ENCODE measurements at places on chromosomes 7 and 10. TPM values are rescaled to one million over a fixed set of nuclear protein-coding genes. Genes with fewer than 3 reads are reported as not detected.
A peak's percentile ranks its signal among the peaks of the same experiment; 100 is the strongest.

The PDZD7 gene
- total RNA-seq, result 6.0 TPM

The HOXA10 gene
- total RNA-seq, result 9.9 TPM

GRCh38 chr10:52106899-52107298 is 207.2 kb upstream of the DKK1 start:
- H3K27ac ChIP-seq, result no peak overlapping the region
- no peaks in the 10 kb centered on the region for H3K27me3 ChIP-seq
- no peaks in the 10 kb centered on the region for H3K4me1 ChIP-seq
- H3K36me3 ChIP-seq, result no peaks in the 10 kb centered on the region
- DNase-seq, result no peak

The RARRES2 gene
- total RNA-seq, result 104 TPM

DNA sequence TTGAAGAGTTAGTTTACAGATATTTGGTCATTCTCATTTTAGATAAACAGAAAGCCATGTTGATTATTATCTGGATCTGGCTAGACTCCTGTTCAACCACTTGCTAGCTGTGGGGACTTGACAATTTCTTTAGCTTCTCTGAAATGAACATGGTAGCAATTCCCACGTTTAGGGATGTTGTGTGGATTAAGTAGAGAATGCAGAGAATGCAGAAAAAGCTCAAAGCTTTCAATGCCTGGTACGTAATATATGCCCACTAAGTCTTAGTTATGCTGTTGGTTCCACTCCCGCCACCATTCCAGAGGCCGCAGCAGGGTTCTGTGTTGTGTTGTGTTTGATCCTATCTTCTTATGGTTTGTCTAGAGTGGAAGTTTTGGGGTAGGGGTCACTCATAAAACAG is 39.2 kb upstream of the RPA3 start:
- no peak overlapping the region for H3K4me3 ChIP-seq
- no peaks in the 10 kb centered on the region for H3K27me3 ChIP-seq
- no peak for DNase-seq
- peaks cover under 1% of the 10 kb centered on the region for H3K4me1 ChIP-seq

- H3K27ac ChIP-seq, result no peak overlapping the region
- no peak overlapping the region for H3K4me3 ChIP-seq
- no peaks in the 10 kb centered on the region for H3K27me3 ChIP-seq
- no peak for DNase-seq
- H3K4me1 ChIP-seq, result no peaks in the 10 kb centered on the region
These were observed 268.5 kb downstream of the ADK start for GRCh38 chr10:74419491-74419951.

DNA sequence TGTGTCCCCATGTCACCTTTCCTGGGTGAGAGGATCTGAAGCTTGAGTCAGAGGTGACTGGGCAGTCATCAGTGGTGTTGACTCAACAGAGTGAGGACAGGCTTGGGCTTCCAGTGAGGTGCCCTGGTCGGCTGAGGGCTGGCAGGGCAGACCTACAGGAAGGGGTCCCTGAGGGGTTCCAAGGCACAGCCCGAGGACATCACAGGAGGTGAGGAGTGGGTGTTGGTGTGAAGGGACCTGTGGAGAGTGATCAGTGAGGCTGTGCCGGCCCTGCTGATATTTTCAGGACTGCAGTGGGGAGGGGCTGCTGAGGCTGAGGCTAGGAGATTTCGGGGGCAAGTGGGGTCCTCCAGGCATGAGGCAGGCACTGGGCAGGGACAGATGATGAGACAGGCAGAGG is 545.5 kb downstream of the TCERG1L start:
- DNase-seq, result no peak
- H3K4me1 ChIP-seq, result no peaks in the 10 kb centered on the region
- no peak overlapping the region for H3K4me3 ChIP-seq
- no peaks in the 10 kb centered on the region for H3K27me3 ChIP-seq
- H3K27ac ChIP-seq, result no peak overlapping the region

DNA sequence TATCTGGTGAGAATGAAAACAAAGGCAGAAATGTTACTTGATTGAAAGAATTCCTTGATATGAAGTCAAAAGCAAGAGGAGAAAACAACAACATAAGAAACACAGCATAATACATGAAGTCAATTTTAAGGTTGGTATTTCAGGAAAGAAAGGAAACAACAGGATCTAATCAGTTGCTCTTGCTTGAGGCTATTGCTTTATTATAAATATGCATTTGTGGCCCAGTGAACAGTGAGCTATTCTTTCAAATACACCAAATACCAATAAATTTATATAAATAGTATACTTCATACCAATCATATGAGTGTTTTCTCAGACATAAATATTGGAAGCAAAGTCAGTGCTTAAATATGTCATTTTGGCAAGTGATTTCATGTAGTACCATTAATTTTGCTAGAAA is 806.6 kb downstream of the NXPH1 start:
- H3K36me3 ChIP-seq, result no peaks in the 10 kb centered on the region
- H3K4me1 ChIP-seq, result no peaks in the 10 kb centered on the region
- H3K27ac ChIP-seq, result no peak overlapping the region
- no peaks in the 10 kb centered on the region for H3K27me3 ChIP-seq
- no peak overlapping the region for H3K4me3 ChIP-seq

DNA sequence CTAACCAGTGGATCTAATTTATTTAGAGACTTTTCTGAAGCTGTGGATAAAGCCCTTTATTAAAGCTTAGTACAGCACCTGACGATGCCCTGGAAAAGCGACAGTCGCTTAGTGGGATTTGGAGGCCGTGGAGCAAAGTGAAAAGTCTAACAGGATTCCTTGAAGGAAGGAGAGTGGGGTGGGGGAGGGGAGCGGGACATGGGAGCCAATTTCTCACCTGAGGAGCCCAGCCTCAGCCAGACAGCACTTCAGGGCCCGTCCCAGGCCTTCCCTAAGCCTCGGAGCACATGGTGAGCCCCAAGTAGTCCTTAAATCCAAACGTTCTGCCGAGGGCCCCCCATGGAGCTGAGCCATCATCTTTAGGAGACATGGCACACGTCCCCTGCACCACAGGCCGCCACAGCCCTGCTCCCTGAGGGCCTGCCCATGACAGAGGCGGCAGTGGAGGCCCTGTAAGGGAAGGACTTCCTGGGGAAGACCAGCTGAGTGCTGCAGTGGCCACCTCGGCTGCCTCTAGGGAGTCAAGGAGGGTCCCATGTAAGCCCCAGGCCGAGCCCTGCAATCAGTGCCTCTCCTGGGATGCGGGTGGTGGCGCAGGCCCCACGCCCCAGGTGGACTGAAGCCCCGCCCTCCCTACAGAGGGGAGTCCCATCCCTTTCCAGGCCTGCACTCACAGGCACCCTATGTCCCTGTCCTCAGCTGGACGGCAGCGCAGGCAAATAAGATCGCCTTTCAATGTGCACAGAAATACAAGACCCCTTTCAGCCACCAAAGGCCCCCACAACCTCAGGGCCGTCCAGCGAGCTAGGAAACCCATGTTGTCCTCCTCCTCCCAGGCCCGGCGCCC is 187.0 kb downstream of the MAD1L1 start:
- no peak overlapping the region for H3K27ac ChIP-seq
- H3K36me3 ChIP-seq, result no peaks in the 10 kb centered on the region
- no peak overlapping the region for H3K4me3 ChIP-seq

DNA sequence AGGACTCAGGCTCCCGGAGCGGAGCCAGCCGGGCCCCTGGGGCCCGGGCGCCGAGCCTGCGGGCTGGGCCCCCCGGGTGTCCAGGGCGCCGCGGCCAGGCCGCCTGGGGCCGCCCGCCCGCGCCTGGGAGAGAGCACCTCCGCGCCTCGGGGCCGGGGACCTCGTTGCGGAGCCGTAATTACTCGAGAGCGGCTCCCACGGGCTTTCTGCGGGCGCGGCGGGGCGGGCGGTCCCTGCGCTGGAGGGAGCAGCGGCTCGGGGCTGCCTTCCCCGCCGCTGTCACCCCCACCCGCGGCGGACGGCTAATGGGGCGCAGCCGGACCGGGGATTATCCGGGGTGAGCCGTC is 1.5 kb downstream of the GNB2 start:
- peak overlapping the region; percentile 90 for H3K27ac ChIP-seq
- peak overlapping the region; percentile 96 for H3K4me3 ChIP-seq
- H3K27me3 ChIP-seq, result no peaks in the 10 kb centered on the region

The TMEM60 gene
- 19.7 TPM for total RNA-seq

DNA sequence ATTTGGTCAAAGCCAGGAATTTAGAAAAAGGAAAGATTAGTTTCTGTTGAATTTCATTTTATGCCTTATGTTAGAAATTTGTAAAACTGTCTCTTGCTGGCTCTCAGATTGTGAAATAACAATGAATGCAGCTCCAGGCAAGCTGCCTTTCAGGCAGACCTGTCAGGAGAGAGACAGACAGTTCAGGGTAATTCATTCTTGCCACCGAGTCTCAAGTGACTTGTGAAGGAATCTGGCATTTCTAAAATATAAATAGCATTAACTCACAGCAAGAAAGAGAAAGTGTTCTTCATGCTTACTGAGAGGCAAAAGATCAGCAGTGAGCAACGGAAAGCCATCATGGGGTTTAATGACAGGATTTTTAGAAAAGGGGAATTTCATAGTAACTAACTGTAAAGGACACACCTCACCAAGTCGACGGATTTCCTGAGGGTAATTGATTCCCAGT is 442.3 kb upstream of the AKR1E2 start:
- no peaks in the 10 kb centered on the region for H3K27me3 ChIP-seq
- H3K27ac ChIP-seq, result peak overlapping the region; percentile 2
- no peak for DNase-seq
- no peak overlapping the region for H3K4me3 ChIP-seq

DNA sequence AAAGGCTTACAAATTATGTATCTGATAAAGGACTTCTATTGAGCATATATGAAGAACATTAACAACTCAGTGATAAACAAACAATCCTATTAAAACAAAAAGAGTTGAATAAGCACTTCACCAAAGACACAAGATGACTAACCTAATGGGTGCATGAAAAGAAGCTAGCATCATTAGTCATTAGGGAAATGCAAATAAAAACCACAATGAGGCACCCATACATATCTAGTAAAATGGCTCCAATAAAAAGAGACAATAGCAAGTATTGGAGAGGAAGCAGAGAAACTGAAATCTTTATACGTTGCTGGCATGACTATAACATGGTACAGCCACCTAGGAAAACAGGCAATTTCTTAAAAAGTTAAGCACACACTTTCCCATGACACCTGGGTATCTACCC is 77.6 kb upstream of the ZMIZ1 start:
- H3K36me3 ChIP-seq, result no peaks in the 10 kb centered on the region
- H3K4me3 ChIP-seq, result no peak overlapping the region
- H3K4me1 ChIP-seq, result peaks cover 7% of the 10 kb centered on the region
- DNase-seq, result no peak
- H3K27ac ChIP-seq, result no peak overlapping the region
- no peaks in the 10 kb centered on the region for H3K27me3 ChIP-seq

- H3K4me1 ChIP-seq, result no peaks in the 10 kb centered on the region
- H3K27ac ChIP-seq, result peak overlapping the region; percentile 29
- H3K36me3 ChIP-seq, result no peaks in the 10 kb centered on the region
- peak; percentile 12 for DNase-seq
- no peak overlapping the region for H3K4me3 ChIP-seq
These were observed 17.2 kb upstream of the AGR2 start for GRCh38 chr7:16822029-16822428.

GRCh38 chr10:34538281-34538829 is 276.7 kb downstream of the PARD3 start:
- no peak overlapping the region for H3K4me3 ChIP-seq
- DNase-seq, result no peak
- H3K36me3 ChIP-seq, result no peaks in the 10 kb centered on the region

- DNase-seq, result no peak
- no peak overlapping the region for H3K4me3 ChIP-seq
- no peaks in the 10 kb centered on the region for H3K27me3 ChIP-seq
These were observed 18.6 kb downstream of the AGMO start for GRCh38 chr7:15543256-15543655.

GRCh38 chr7:84102213-84102612 is 92.4 kb downstream of the SEMA3A start:
- H3K27me3 ChIP-seq, result no peaks in the 10 kb centered on the region
- H3K36me3 ChIP-seq, result no peaks in the 10 kb centered on the region
- H3K27ac ChIP-seq, result no peak overlapping the region
- no peak for DNase-seq
- H3K4me3 ChIP-seq, result no peak overlapping the region

GRCh38 chr7:6653071-6654003 is 16.2 kb downstream of the ZNF316 start:
- no peak for DNase-seq
- H3K27ac ChIP-seq, result no peak overlapping the region
- no peaks in the 10 kb centered on the region for H3K4me1 ChIP-seq
- H3K36me3 ChIP-seq, result no peaks in the 10 kb centered on the region
- no peaks in the 10 kb centered on the region for H3K27me3 ChIP-seq

All from hepatocyte (in vitro differentiated cells).